Umbilical cord (tissue), 2 donors: ENCODE measurements at places on chromosomes 5 and 9. TPM values are rescaled to one million over a fixed set of nuclear protein-coding genes. Genes with fewer than 3 reads are reported as not detected.

The LEAP2 gene
- 5.3 TPM for total RNA-seq

- no peak for DNase-seq
Observed at GRCh38 chr5:134873494-134873893, 677 bp upstream of the TXNDC15 start.

- DNase-seq, result peak; percentile 54
Observed at GRCh38 chr9:10252174-10252573, 360.6 kb downstream of the PTPRD start.

The SHOC1 gene
- total RNA-seq, result 3.6 TPM

The HK3 gene
- 4.6 TPM for total RNA-seq

The GABRB2 gene
- 6.5 TPM for total RNA-seq

DNA sequence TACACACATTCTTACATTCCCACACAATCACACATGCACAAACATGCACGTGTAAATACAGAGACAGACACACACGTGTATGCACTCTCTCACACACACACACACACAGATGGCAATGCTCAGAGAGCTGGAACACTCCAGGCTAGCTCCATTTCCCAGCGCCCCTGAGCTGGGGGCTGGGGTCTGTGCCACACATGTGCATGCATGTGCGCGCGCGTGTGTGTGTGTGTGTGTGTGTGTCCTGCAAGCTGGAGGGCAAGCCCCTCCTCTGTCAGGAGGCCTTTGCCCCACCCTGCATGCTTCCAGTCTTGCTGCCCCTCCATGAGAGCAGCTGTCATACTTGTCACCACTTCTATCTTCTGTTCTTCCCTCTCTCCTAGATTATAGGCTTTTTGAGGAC lies 16.6 kb upstream of the S1PR3 start:
- DNase-seq, result no peak

- no peak for DNase-seq
Observed at GRCh38 chr9:95012035-95012708, 285.7 kb downstream of the AOPEP start.

DNA sequence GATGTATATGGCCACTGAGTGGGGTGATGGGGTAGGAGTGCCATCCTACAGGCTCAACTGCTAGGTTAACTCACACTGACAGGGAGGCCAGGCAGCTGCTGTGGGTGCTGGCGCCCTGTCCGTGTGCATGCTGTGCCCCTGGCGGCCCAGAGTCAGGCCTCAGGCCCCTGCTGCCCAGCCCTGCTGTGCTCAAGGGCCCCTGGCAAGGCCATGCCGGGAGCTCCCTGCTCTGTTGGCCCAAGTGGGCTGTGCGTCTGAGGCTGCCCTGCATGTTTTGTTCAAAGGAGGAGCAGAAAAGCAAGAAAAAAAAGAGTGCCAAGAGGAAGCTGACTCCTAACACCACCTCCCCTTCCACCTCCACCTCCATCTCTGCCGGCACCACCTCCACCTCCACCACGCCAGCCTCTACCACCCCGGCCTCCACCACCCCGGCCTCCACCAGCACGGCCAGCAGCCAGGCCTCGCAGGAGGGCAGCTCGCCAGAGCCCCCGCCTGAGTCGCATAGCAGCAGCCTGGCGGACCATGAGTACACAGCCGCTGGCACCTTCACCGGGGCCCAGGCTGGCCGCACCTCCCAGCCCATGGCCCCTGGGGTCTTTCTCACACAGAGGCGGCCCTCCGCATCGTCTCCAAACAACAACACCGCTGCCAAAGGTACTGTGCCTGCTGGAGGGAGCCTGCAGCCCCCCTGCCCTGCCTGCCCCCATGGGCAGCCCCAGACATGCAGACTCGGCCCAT lies 100.1 kb downstream of the PHF2 start:
- DNase-seq, result no peak

The FRMD3 gene
- total RNA-seq, result 51.3 TPM

DNA sequence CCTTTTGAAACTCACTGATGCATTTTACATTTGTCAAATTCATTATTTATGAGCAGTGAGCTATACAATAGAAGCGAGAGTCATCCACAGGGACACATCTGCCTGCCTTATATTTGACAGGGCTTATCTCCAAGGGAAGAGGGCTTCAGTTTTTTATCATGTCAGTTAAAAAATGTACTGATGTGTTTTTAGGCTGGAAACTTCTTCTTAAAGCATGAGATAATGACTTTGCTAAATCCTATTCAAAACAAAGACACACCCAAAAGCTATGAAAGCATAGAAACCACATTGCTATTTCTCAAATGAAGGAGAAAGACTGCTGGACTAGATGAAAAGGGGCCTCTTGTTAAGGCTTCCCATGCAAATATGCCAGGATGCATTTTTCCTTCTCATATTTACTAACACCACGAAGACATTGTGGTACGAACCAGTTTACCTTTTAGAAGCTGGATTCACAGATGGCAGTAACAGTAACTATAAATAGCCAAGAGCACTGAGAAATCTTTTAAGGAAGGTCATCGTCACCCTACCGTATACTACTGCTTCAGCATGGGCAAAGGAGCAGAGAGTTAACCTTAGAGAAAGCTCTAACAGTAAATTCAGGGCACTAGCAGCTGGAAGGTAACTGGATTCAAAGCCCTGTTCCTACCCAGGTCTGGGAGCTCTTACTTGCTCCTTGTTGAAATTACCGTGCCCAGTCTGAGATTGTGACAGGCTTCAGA lies 86.3 kb upstream of the IFNK start:
- DNase-seq, result peak; percentile 65

DNA sequence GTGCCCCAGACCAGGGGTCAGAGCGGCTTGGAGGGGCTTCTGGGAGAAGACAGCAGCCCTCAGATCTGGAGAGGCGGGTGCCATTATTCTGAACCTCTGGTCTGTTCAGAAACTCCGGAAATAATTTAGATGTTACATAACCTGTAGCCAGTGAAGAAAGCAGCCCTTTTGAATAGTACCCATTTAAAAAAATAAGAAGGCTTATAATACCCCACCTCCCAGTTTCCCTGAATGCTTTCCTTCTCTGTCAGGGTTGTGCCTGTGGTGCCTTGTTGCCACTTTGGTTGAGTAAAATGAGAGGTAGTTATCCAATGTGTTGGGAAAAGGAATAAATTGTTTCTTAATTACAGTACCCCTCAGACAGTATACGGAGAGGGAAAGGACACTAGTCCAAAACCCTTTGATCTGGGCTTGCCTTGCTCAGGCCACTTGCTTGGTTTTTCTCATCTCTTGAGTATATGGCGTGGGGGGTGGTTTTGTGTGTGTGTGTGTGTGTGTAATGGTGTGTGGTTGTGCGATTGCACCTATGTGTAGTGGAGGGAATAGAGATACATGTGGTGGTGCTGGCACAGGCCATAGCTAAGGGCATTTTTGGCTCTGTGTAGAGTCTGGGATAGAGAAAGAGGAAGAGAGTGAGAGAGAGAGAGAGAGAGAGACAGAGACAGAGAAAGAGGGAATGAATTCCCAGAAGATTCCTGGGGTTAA lies 59.1 kb upstream of the TLR4 start:
- no peak for DNase-seq

The SNX2 gene
- 119 TPM for total RNA-seq

DNA sequence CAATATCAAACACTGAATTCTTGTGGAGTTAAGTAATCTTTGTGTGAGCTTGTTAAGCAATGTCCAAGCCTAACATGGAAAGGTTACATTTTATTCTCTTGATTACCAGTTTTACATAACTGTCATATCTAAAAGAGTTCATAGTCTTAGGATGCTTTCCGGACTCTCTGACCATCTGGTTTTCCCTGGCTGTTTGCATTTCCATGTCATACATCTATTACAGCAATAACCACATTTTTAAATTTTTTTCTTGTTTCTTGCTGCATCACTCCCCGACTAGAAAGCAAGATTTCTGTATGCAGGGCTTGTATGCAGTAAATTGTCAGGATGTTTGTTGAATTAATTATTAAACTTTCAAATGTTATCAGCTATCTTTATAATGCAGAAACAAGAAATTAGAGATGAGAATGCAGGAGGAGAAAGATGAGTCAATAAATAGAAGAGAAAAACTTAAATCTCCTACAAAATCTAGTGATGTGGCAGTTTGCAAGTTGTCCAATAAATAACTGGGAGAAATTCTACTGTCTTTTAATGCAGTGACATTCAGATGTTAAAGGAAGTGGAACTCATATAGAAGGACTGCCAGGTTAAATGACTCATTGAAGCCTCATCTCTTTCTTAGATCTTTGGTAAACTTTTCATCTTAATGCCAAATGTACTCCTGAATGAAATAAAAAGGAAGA lies 179.6 kb upstream of the SGCD start:
- peak; percentile 70 for DNase-seq
